ENCODE measurements at places on chromosomes 4 and X.

DNA sequence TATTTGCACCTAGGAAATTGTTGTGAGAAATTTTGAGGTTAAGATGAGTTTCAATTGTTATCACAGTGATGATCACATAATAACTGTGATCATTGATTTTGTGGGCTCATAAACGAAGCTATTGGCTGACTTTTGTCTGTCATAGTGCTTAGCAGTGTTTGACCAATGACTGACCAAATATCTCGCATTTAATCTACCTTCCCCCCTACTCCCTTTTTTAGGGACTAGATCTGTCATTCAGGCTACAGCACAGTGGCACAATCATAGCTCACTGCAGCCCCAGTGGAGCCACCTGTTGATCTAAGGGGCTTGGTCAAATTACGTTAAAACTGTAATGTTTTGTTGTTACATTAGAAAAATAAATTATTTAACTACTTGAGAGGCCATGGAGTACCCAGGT, 1.5 kb downstream of the FUNDC2 start:
- no peak for DNase-seq

GRCh38 chrX:13955095-13955647, 74.5 kb downstream of the GEMIN8 start:
- DNase-seq, result no peak

DNA sequence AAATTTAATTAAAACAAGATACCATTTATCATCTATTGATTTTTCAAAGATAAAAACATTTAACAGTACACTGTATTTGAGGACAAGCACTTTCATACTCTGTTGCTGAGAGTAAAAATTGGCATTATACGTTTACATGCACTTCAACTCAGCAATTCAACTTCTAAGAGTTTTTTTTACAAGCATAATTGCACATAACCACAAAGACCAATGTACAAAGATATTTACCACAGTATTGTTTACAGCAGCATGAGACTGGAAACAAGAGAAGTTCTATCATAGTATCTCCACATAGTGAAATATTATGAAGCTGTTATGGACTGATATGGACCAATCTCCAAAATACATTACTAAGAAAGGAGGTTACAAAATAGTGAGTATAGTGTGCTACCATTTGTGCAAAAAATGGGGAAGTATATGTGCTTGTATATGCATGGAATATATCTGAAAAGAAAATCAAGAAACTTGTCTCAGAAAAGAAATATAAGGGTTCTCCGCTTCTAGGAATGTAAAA, 10.9 kb downstream of the GAB3 start:
- DNase-seq, result no peak

DNA sequence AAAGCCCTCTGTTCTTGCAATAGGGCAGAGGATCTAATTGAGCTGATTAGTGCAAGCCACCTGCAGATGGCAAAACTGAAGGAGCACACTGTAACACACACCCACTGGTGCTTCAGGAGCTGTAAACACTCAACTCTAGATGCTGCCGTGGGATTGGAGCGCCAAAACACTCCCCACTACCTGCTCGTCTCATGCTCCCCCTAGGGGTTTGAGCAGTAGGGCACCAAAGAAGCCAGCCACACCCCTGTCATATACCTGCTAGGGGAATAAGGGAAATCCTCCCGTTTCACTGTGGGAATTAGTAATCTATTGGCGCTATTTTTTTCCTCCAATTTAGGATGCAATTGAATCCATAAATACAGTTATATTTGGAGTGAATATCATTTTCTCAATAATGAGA, 360.2 kb downstream of the GLUD2 start:
- DNase-seq, result no peak

GRCh38 chr4:6128221-6128850, 72.0 kb downstream of the JAKMIP1 start:
- no peak for DNase-seq

DNA sequence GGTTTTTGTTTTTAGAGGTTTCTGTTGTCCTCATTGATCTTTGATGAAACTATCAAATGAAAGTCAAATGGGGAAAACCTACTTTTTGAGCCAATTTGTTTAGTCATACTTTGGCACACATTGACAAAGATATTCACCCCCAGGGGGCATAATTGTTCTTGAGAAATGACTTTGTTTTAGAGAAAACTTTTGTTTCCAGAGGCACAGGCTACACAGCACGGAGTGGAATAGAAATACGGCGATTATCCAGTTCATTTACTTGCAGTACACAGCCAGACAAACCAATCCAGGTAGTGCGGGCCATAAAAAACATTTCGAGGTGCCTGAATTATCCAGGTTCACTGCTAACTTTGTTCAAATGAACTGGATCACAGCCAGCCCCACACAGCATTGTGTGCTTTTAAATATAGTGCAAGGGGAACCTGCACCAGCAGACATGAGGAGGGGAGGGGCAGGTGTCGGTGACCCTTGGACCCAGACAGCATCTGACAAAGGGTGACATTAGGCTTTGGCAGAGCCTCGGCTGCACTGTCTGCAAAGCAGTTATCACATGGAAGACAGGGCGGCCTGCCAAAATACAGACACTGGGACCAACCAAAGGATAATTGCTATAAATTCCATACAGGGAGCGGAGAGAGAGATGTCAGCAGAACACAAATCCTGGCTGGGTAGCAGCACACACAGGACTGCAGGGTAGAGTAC, 179.6 kb upstream of the NOCT start:
- no peak for DNase-seq

GRCh38 chrX:31353095-31353494, 281.3 kb upstream of the FTHL17 start:
- DNase-seq, result no peak

DNA sequence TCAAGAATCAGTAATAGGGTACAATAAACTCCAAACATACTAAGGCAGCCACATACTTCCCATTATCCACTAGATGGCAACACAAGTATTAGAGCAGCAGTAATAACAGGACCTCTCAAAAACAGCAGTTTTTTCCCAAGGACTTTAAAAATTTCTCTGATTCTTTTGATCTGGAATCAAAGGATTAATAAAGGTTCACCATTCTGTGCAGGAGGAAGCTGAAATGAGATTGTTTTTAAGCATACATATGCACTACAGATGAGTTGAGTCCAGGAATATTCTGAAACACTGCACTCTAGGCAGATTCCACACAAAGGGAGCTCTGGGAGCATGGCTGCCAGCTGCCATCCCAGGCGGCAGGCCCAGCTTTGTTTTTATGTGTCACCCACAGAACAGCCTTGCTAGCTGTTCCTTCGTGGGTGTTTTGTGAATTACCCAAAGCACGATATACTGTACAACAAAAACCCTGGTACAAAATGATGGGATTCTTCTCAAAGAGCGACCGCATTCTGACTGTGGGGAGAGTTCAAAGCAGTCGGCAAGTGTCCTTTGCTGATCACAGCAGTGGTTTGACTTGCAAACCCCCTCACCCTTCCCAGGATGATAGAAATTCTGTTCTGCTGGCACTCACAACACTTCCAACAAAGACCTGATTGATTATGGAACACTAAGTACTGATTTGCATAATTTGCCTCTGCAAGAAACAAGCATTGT, 61.0 kb downstream of the STX18 start:
- no peak for DNase-seq
